ENCODE measurements at places on chromosomes 2 and 18.

DNA sequence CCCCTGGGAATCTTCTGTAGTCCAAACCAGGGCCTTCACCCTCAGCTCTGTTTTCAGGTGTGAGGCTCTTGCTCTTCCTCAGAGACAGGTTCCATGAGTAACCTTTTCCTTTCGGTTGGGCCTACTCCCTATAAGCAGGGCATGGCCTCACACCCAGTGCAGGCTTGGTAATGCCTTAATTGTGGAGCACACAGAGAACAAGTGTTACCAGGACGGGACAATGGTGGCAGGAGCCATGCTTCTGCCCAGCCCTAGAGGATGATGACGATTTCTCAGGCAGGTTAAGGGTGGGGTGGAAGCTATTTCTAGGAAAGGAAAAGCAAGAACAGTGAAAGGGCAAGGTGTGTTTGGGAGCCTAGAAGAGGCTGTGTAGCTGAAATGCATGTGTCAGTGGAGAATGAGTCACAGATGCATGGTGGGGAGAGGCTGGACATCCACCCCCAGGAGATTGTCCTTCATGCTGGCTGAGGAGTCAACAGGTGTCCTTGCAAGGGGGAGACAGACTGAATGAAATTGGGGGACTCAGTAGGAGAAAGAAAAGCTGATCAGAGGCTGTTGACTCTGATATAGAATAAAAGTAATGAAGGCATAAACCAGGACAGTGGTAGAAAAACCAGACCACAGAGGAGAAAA is 22.0 kb upstream of the SERPINB12 start:
- DNase-seq, result no peak

DNA sequence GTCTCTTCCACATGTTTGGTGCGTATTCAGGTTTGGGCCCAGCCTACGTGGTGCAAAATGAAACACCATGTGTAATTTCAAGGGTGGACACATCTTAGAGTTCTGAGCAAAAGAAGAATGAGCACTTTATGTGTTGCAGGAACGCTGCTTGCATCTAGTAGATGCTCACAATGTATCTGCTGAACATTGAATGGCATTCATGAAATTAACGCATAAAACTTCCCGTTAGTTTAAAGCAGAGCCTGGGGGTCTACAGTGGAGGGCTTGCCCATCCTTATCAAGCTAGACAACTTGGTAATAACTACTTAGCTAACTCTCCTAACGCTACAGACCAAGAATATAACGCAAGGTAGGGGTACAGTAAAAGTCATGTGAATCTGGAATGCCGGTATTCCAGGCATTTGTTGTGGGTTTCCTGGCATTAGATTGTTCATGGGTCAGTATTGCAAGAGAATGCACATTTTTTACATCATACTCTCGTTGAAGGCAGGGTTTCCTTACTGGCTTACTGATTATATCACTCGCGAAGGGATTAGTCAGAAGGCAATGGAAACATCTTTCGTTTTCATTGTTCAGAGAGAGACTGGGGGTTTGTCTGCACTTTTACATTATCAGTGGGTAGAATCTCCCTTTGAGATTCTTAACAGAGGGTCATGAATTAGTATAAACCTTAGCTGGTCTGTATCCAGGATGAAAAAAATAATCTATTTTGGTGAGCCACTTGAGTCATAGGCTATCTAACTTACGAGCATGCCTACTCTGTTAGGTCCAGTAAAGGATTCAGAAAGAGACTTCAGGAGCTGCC is 229.5 kb upstream of the EPAS1 start:
- peak; percentile 33 for DNase-seq

- no peak for DNase-seq
These were observed 44.5 kb downstream of the SUMO1 start for GRCh38 chr2:202193881-202194353.

DNA sequence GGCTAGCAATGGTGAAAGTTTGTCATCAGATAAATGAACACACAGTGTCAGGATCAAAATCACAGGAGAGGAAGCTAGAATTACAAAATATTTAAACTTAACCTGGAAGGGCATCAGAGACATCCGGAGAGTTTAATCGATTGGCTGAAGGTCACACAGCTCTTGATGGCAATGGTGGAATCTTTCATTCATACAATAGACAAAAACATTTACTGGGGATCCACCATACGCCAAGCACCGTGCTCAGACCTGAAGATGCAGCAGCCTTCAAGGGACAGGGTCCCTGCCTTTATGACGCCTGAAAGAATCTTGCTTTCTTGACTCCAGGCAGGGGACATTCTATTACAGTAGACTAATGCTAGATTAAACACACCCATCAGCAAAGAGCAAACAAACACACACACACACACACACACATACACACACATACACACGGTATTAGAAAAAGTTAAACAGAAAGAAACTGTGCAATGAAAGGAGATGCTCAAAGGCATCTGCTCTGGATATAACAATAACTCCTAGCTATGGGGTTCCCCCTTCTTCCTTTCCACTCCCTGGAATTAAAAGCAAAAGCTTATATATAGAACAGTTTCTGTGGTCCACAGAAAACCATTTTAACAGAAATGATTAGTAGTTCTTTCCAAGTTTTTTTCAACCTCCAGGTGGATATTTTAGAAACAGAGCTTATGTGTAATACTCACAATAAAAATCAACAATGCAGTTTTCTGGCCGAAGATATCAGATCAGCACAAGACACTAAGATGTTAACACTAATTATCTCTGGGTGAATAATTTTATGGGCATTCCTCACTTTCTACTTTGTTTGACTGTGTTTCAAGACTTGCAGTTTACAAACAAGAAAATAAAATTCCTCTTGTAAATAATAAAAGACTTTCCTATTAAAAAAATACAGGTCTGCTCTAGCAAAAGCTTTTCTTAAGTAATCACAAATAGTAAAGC is 151.7 kb downstream of the ANKRD44 start:
- DNase-seq, result peak; percentile 65

- no peak for DNase-seq
These were observed 85.2 kb upstream of the FN1 start for GRCh38 chr2:215521031-215521430.

GRCh38 chr18:13051950-13052349 is 60.8 kb downstream of the CEP192 start:
- DNase-seq, result no peak

- no peak for DNase-seq
These were observed 75.8 kb downstream of the SDC1 start for GRCh38 chr2:20148923-20149702.

DNA sequence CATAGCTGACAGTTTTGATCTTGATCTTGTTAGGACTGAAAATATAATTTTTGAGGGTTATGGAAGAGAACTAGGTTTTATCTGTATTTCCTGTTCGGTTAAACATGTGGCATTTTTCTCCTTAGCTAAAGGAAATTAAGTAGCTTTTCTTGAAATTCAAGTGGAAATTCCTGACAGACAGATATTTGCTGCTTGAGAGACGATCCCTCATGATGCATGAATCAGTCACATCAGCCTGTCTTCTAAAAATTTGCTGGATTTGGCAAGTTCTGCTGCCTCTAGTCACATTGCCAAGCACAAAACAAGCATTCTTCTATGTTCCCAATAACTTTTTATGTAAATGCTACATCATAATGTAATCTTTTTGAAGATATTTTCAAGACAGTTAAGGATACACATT is 201.8 kb upstream of the ATP5MC3 start:
- DNase-seq, result no peak

GRCh38 chr2:3456125-3456524 is 63.2 kb downstream of the ADI1 start:
- DNase-seq, result no peak

- DNase-seq, result no peak
These were observed 8.9 kb upstream of the REL start for GRCh38 chr2:60872510-60872928.

DNA sequence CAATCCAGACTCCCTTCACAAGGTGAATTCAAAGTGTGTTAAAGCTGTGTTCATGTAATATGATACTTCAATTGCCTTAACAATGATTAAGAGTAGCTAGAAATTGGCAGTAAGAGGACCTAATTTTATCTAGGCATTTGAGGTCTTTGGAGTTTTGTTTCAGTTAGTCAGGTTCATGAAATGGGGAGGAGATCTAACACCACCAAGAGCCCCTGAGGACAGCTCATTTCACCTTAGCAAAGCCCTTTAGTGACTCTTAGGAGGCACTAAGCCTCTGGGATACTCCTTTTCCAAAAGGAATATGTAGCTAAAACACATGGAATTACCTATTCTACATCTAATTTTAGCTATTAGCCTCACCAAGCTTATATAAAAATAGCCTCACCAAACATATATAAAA is 716.5 kb upstream of the RAB6C start:
- no peak for DNase-seq

- DNase-seq, result no peak
These were observed 88.0 kb downstream of the TCF7L1 start for GRCh38 chr2:85221067-85221691.

- DNase-seq, result no peak
These were observed 70.3 kb downstream of the ZBTB7C start for GRCh38 chr18:48338915-48339314.

- no peak for DNase-seq
These were observed 408.2 kb upstream of the HNRNPA3 start for GRCh38 chr2:176804392-176804791.

- no peak for DNase-seq
These were observed 535.5 kb downstream of the SUCLG1 start for GRCh38 chr2:83923531-83923930.

- no peak for DNase-seq
These were observed 196.9 kb downstream of the THSD7B start for GRCh38 chr2:136962105-136962725.

- DNase-seq, result no peak
These were observed 10.0 kb upstream of the KIDINS220 start for GRCh38 chr2:8847400-8847799.

All from Panc1 (cell line).